Neural progenitor cell (in vitro differentiated cells): ENCODE measurements at places on chromosomes 5 and 9.
A peak's percentile ranks its signal among the peaks of the same experiment; 100 is the strongest.

GRCh38 chr5:41097642-41098041 is 26.5 kb upstream of the MROH2B start:
- no peaks in the 10 kb centered on the region for H3K4me1 ChIP-seq
- H3K36me3 ChIP-seq, result no peaks in the 10 kb centered on the region
- H3K27me3 ChIP-seq, result no peaks in the 10 kb centered on the region
- DNase-seq, result no peak
- H3K4me3 ChIP-seq, result no peak overlapping the region

DNA sequence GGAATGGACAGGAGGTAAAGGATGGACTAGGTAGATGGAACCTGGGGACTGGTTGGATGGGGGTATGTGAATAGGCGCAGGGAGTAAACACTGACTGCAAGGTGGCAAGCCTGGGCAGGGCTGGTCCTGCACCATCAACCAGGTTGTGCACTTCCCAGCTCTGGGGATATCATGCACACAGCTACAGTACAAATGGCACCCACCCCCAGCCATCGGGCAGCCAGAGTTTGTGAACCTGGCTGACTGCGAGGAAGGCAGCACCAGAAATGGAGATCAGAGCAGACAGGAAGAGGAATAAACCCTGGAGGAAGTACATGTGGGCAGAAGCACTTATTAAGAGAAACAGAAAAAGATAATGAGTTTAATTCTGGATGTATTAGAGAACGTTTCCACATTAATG is 229.1 kb downstream of the ESM1 start:
- no peaks in the 10 kb centered on the region for H3K4me1 ChIP-seq
- no peaks in the 10 kb centered on the region for H3K36me3 ChIP-seq
- no peak overlapping the region for H3K27ac ChIP-seq
- H3K27me3 ChIP-seq, result no peaks in the 10 kb centered on the region
- DNase-seq, result no peak

- no peak overlapping the region for H3K27ac ChIP-seq
- H3K27me3 ChIP-seq, result no peaks in the 10 kb centered on the region
- H3K4me3 ChIP-seq, result no peak overlapping the region
- H3K4me1 ChIP-seq, result peaks cover 4% of the 10 kb centered on the region
- H3K36me3 ChIP-seq, result no peaks in the 10 kb centered on the region
Observed at GRCh38 chr9:130906735-130907416, 10.3 kb upstream of the QRFP start.

GRCh38 chr5:59126708-59127573 is 544.1 kb downstream of the RAB3C start:
- H3K27ac ChIP-seq, result peak overlapping the region; percentile 93
- peak overlapping the region; percentile 36 for H3K4me3 ChIP-seq
- no peak for DNase-seq
- no peaks in the 10 kb centered on the region for H3K27me3 ChIP-seq

DNA sequence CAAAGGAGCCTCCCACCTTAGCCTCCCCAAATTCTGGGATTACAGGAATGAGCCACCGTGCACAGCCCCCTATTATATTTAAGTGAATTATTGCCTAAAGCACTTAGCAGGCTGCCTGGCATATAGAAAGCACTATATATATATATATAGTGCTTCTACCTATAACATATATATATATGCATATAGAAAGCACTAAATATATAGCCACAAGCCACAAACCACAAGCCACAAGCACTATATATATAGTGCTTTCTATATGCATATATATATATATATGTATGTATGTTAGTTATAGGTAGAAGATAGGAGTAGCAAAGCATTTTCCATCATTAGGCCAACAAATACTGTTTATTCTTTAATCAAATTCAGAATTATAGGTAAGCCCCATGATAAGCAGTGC is 185.8 kb downstream of the CWC27 start:
- no peaks in the 10 kb centered on the region for H3K4me1 ChIP-seq
- no peaks in the 10 kb centered on the region for H3K36me3 ChIP-seq
- H3K27me3 ChIP-seq, result no peaks in the 10 kb centered on the region
- H3K4me3 ChIP-seq, result no peak overlapping the region

DNA sequence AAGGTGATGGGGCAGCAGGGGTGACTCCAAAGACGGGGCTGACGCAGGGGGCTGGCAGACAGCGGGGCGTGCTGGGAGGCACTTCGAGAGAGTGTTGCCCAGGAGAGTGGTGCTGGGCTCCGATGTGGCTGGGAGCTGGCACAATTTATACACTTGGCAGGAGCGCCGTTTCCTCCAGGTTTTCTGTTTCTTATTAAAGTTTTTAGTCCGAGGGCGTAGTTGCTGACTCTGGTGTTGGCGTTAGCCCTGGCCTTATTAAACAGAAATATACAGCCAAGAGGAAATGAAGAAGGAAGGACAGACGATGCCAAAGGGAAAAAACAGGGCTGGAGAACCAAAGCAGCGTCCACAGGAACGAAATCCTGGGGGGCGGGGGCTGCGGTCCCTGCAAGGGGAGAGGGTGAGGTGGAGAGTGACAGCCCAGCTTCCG is 139.6 kb upstream of the PHYKPL start:
- no peaks in the 10 kb centered on the region for H3K4me1 ChIP-seq
- H3K36me3 ChIP-seq, result no peaks in the 10 kb centered on the region
- no peaks in the 10 kb centered on the region for H3K27me3 ChIP-seq
- no peak overlapping the region for H3K27ac ChIP-seq
- DNase-seq, result no peak

- no peak overlapping the region for H3K4me3 ChIP-seq
- no peaks in the 10 kb centered on the region for H3K36me3 ChIP-seq
- no peak for DNase-seq
- no peaks in the 10 kb centered on the region for H3K27me3 ChIP-seq
- H3K27ac ChIP-seq, result no peak overlapping the region
Observed at GRCh38 chr5:140261403-140262171, 41.3 kb downstream of the PFDN1 start.
